ENCODE measurements at places on chromosomes 12 and 14. TPM values are rescaled to one million over a fixed set of nuclear protein-coding genes. Genes with fewer than 3 reads are reported as not detected.

- no peak for DNase-seq
Observed at GRCh38 chr12:1107669-1108068, 116.6 kb downstream of the ERC1 start.

- no peak for DNase-seq
Observed at GRCh38 chr14:61041704-61042103, 60.7 kb downstream of the SLC38A6 start.

The SDS gene
- total RNA-seq = not detected

GRCh38 chr12:106281804-106282203 is 20.7 kb upstream of the TCP11L2 start:
- no peak for DNase-seq

DNA sequence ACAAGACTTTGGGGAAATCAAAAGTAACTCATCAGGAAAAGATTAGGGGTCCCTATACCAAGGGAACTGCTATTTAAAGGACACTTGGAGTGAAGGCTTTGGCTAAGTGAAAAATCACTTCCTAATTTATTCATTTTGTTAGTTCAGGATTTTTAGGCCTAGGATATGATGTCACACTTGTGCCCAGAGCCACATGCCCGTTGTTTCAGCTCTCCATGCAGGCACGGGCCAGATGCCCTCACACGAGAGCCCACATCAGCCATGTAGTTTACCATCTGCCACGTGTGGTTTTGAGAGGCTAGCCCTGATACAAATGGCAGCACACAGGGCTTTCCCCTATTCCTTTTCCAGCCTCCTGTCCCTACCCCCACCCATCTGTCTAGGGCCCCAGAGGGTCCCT is 11.9 kb upstream of the LRP1-AS start:
- no peak for DNase-seq

The GIT2 gene
- total RNA-seq = 70.3 TPM

GRCh38 chr14:31505411-31505810 is 17.6 kb upstream of the GPR33 start:
- DNase-seq = no peak
